ENCODE measurements at places on chromosomes 12 and 14. TPM values are rescaled to one million over a fixed set of nuclear protein-coding genes. Genes with fewer than 3 reads are reported as not detected.

Gene GLRX5
- total RNA-seq: 32.2 TPM

Gene C1R
- 16.7 TPM for total RNA-seq

Gene HOXC4
- total RNA-seq: 1.7 TPM

Gene ASCL1
- total RNA-seq: not detected

Gene OTX2
- not detected for total RNA-seq

Gene IL26
- total RNA-seq: not detected

Gene ITGB7
- 1.0 TPM for total RNA-seq

Gene MIP
- not detected for total RNA-seq

DNA sequence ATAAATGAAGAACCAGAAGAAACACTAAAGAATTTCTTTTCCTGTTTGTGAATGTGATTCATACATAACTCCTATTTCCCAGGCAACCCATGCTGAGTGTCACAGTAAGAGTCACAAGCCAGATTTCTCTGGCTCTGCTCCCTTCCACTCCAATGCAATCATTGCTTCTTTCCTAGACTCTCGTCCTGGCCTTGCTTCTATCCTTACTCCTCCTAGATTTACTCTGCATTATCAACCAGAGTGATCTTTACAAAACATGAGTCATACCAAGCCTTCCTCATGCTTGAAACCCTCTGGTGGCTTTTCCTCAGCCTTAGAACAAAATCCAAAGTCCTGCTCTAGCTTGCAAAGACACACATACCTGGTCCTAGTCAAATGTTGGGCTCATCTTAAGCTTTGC, 13.3 kb downstream of the IL22 start:
- DNase-seq: peak; percentile 67
- H3K27me3 ChIP-seq: no peaks in the 10 kb centered on the region
- H3K4me1 ChIP-seq: peaks cover 26% of the 10 kb centered on the region
- no peaks in the 10 kb centered on the region for H3K36me3 ChIP-seq
- H3K27ac ChIP-seq: peak overlapping the region; percentile 93

GRCh38 chr14:104445086-104445485, 134.5 kb upstream of the C14orf180 start:
- no peaks in the 10 kb centered on the region for H3K36me3 ChIP-seq
- no peak for DNase-seq
- no peak overlapping the region for H3K4me3 ChIP-seq
- H3K27ac ChIP-seq: no peak overlapping the region
- no peaks in the 10 kb centered on the region for H3K4me1 ChIP-seq

DNA sequence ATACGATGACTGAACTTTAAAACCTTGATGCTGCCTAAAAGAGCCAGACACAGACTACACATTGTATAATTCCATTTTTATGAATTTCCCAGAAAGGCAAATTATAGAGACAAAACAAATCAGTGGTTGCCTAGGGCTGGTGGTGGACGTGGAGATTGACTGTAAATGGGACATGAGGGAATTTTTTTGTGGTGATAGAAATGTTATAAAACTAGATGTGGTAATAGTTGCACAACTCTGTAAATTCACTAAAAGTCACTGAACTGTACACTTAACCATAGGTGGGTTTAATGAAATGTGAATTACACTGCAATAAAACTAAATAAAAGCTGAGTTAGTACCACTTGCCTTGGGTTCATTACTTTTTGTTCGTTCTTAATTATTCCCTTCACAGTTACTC, 72.1 kb downstream of the PLEKHA5 start:
- H3K4me1 ChIP-seq: peaks cover 34% of the 10 kb centered on the region
- H3K36me3 ChIP-seq: no peaks in the 10 kb centered on the region
- no peaks in the 10 kb centered on the region for H3K27me3 ChIP-seq

GRCh38 chr14:75333606-75334548, 55.2 kb downstream of the FOS start:
- no peak overlapping the region for H3K4me3 ChIP-seq
- peaks cover 15% of the 10 kb centered on the region for H3K27me3 ChIP-seq
- no peak for DNase-seq
- H3K27ac ChIP-seq: no peak overlapping the region
- no peaks in the 10 kb centered on the region for H3K4me1 ChIP-seq
- no peaks in the 10 kb centered on the region for H3K36me3 ChIP-seq

DNA sequence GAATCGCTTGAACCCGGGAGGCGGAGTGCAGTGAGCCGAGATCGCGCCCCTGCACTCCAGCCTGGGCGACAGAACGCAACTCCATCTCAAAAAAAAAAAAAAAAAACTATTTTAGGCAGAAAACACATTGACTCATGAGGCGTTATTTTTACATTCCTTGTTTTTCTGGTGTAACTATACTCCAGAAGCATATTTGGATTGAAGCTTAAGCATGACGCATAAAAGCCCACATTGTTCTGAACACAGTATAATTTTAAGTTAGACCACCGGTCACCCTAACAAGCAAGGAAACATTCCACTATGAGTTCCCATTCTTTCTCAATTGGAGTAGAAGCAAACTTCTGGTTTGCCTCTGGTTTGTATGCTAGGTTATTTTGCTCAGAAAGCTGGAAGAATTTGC, 173.0 kb downstream of the MYRFL start:
- no peaks in the 10 kb centered on the region for H3K27me3 ChIP-seq
- no peak for DNase-seq
- H3K27ac ChIP-seq: no peak overlapping the region
- H3K36me3 ChIP-seq: no peaks in the 10 kb centered on the region

- no peaks in the 10 kb centered on the region for H3K4me1 ChIP-seq
- no peaks in the 10 kb centered on the region for H3K36me3 ChIP-seq
- DNase-seq: no peak
- no peak overlapping the region for H3K4me3 ChIP-seq
Observed at GRCh38 chr12:30152705-30153104, 369.0 kb upstream of the TMTC1 start.

DNA sequence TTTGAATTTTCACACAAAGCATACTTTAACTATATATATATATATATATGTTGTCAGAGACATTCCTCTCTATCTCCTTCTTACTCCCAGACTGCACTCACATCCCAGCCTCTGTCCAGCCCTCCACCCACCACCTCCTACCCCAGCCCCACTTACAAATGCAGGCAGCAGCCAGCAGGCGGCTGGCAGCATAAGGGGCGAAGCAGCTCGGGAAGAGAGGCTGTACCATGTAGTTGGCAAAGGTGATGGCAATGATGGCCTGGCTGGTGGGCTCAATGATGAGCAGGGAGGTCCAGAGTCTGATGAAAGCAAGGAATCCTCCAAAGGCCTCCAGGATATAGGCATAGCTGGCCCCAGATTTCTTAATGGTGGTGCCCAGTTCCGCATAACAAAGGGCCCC, 2.5 kb downstream of the SLC7A7 start:
- H3K36me3 ChIP-seq: no peaks in the 10 kb centered on the region
- DNase-seq: no peak
- H3K27ac ChIP-seq: no peak overlapping the region
- no peaks in the 10 kb centered on the region for H3K27me3 ChIP-seq

GRCh38 chr12:53596920-53597363, 29.2 kb downstream of the ATF7 start:
- DNase-seq: no peak
- H3K36me3 ChIP-seq: peaks cover 25% of the 10 kb centered on the region
- H3K27ac ChIP-seq: no peak overlapping the region
- H3K4me1 ChIP-seq: peaks cover 5% of the 10 kb centered on the region
- no peak overlapping the region for H3K4me3 ChIP-seq
- no peaks in the 10 kb centered on the region for H3K27me3 ChIP-seq

- no peaks in the 10 kb centered on the region for H3K36me3 ChIP-seq
- H3K4me3 ChIP-seq: no peak overlapping the region
- no peaks in the 10 kb centered on the region for H3K4me1 ChIP-seq
- H3K27ac ChIP-seq: no peak overlapping the region
- H3K27me3 ChIP-seq: no peaks in the 10 kb centered on the region
- no peak for DNase-seq
Observed at GRCh38 chr12:68591734-68592418, 18.8 kb upstream of the RAP1B start.

DNA sequence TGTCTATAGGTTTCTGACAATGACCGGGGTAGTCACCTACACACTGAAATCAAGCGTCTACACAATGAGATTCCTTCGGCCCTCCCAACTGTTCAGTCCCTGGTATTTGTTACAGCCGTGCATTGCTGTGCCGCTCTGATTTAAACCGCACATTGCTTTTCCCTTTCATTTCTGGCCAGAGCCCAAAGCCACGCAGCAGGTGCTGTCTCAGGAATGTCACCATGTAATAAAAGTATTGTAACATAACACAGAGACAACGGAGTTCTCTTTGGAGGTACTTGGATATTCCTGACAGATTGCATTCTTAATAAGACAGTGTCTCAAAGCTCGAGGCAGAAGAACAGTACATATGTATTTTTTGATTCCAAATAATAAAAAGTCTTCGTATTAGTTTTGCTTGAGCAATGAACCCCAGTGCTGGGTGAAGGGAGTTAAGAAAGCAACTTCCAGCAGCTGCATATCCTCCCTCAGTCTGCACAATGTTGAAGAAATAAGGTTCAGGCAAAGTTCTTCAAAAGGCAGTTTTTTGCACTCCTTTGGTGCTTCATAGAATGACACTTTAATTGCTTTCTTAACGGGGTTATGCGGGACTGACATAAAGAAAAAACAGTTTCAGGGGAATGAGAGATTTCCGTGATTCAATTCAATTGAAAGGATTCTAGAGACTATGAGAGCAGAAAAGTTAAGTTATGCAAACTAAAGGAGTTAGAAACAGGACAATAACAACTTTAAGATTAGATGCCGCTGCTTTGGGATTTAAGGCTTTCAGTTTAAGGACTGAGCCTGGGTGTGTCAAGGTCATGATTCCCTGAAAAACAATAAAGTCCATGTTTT, 288.7 kb upstream of the FLRT2 start:
- H3K27me3 ChIP-seq: no peaks in the 10 kb centered on the region
- H3K27ac ChIP-seq: no peak overlapping the region
- peaks cover 10% of the 10 kb centered on the region for H3K4me1 ChIP-seq
- no peak for DNase-seq

- H3K36me3 ChIP-seq: peaks cover 4% of the 10 kb centered on the region
- peaks cover 7% of the 10 kb centered on the region for H3K4me1 ChIP-seq
- H3K27ac ChIP-seq: no peak overlapping the region
- DNase-seq: peak; percentile 58
Observed at GRCh38 chr12:95721320-95721719, 69.2 kb downstream of the NTN4 start.

GRCh38 chr14:75435473-75435872, 7.7 kb downstream of the JDP2 start:
- H3K36me3 ChIP-seq: peaks cover 54% of the 10 kb centered on the region
- no peaks in the 10 kb centered on the region for H3K27me3 ChIP-seq
- DNase-seq: no peak
- H3K27ac ChIP-seq: peak overlapping the region; percentile 80

GRCh38 chr12:5395443-5396271, 36.3 kb upstream of the NTF3 start:
- H3K27me3 ChIP-seq: no peaks in the 10 kb centered on the region
- H3K4me1 ChIP-seq: no peaks in the 10 kb centered on the region
- no peak overlapping the region for H3K27ac ChIP-seq
- H3K4me3 ChIP-seq: no peak overlapping the region

GRCh38 chr14:82587226-82587625, 1053.6 kb upstream of the SEL1L start:
- no peaks in the 10 kb centered on the region for H3K4me1 ChIP-seq
- H3K4me3 ChIP-seq: no peak overlapping the region

DNA sequence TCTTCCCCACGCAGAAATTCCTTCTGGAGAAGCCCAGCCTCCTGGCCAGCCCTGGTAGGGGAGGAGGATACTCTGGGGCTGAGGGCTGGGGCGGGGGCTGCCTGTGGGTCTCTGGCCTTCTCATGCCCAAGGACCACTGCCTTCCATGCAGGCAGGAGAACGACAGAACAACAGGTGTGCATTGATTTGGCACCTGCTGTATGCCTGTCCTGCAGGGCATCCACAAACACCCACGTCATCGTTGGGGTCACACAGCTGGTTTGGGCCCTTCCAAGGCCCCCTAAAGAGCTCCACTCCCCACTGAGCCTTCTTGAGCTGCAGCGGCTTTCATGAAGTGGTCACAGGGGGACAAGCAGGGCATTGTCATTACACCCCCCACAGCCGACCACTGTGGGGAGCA, 60.4 kb downstream of the PHETA1 start:
- no peaks in the 10 kb centered on the region for H3K27me3 ChIP-seq
- H3K36me3 ChIP-seq: no peaks in the 10 kb centered on the region
- peaks cover under 1% of the 10 kb centered on the region for H3K4me1 ChIP-seq
- no peak overlapping the region for H3K27ac ChIP-seq
- H3K4me3 ChIP-seq: no peak overlapping the region
- DNase-seq: no peak

- no peak overlapping the region for H3K27ac ChIP-seq
- no peak for DNase-seq
- H3K27me3 ChIP-seq: peaks cover 30% of the 10 kb centered on the region
- no peaks in the 10 kb centered on the region for H3K36me3 ChIP-seq
Observed at GRCh38 chr14:20118795-20119194, 8.3 kb downstream of the OR4K17 start.

DNA sequence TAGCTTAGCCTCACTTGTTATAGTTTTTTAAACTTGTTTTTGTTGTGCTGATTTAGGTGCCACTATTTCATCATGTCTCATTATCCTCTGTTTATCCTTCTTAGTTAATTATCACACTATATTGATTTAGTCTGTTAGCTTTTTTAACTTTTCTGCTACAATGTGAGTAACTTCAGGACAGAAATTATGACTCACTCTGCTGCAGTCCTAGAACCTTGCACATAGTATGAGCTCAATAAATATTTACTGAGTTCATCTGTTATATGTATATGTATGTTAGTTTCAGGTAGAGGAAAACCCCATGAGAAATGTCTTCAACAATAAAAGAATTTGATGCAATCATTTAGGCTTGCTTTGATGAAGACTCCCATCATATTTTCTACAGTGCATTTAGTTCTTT, 224.3 kb upstream of the NAV3 start:
- no peaks in the 10 kb centered on the region for H3K36me3 ChIP-seq
- H3K4me1 ChIP-seq: peaks cover 5% of the 10 kb centered on the region
- no peak overlapping the region for H3K4me3 ChIP-seq

GRCh38 chr12:56271031-56271430, 4.3 kb downstream of the COQ10A start:
- H3K36me3 ChIP-seq: peaks cover 56% of the 10 kb centered on the region
- no peaks in the 10 kb centered on the region for H3K27me3 ChIP-seq
- H3K4me1 ChIP-seq: peaks cover 5% of the 10 kb centered on the region
- DNase-seq: no peak
- H3K4me3 ChIP-seq: no peak overlapping the region
- H3K27ac ChIP-seq: no peak overlapping the region

DNA sequence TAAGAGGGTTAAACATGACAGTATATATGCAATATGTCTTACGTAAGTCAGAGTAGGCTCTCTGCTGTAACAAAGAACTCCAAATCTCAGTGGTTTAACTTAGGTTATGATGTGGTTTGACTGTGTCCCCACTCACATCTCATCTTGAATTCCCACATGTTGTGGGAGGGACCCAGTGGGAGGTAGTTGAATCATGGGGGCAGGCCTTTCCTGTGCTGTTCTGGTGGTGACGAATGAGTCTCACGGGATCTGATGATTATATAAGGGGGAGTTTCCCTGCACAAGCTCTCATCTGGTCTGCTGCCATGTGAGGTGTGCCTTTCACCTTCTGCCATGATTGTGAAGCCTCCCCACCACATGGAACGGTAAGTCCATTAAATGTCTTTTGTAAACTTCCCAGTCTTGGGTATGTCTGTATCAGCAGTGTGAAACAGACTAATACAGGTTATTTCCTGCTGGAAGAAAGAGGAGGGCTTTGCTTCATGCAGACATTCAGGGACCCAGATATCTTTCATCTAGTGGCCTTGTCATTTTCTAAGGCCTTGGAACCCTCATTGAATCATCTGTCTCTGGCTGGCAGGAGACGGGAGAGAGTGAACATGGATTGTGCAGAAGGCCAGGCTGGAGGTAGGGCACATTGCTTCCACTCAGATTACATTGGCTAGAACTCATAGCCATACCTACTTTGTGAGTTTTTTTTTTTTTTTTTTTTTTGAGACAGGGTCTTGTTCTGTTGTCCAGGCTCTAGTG, 96.1 kb downstream of the CRADD start:
- no peaks in the 10 kb centered on the region for H3K36me3 ChIP-seq
- peaks cover 31% of the 10 kb centered on the region for H3K4me1 ChIP-seq
- no peak overlapping the region for H3K4me3 ChIP-seq
- no peaks in the 10 kb centered on the region for H3K27me3 ChIP-seq

Measured in MCF 10A (cell line).